ENCODE measurements at places on chromosomes 7 and 10.

- no peak for DNase-seq
These were observed 40.9 kb upstream of the ELAPOR2 start for GRCh38 chr7:87100326-87100725.

GRCh38 chr7:44059219-44060090 is 5.9 kb downstream of the PGAM2 start:
- no peak for DNase-seq

DNA sequence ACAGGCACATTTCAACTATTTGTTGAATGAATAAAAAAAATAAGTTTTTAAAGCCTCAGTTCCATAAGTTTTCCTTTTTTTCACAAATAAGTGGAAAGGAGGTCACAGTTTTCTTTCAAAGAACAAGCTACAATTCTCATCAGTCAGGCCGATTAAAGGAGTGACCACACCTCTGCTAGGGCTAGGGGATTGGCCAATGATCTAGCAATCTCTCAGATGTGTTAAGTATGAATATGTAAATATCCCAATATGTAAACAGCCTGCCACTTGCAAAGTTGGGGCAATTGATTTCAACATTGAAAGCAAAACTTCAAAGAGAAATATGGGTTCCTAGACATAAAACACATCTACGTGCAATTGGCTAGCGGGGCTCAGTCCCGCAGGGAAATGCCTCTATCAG is 614.9 kb downstream of the KCNMA1 start:
- DNase-seq: no peak

DNA sequence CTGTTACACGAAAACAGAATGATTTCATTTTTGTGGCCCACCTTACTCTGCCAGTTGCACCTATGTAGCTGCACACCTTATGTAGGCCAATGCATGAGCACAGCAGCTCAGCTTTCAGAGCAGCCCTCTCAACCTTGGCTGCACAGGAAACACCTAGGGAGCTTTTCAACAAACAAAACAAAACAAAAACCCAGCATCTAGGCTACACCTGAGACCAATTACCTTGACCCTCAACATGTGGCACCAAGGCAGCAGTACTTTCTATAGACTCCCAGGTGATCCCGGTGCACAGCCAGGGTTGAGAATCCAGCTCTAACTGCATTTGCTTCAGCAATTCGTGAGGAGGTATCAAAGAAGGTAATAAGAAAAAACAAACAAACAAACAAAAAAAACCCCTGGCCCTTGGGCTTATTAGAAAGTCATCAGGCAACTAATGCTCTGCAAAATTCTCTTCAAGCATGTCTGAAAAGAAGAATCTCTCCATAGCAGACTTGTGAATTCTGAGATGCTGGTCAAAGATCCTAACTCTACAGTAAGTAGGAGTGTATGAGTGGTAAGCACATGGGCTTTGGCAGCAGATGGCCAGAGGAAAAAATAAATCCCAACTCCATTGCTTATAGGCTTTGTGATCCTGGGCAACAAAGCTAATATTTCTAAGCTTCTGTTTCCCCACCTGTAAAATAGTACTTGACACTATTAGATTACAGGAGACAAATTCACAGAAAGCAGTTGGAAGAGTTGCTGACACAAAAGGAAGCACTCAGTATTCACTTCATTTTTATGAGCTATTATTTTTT is 113.4 kb upstream of the NOBOX start:
- no peak for DNase-seq

DNA sequence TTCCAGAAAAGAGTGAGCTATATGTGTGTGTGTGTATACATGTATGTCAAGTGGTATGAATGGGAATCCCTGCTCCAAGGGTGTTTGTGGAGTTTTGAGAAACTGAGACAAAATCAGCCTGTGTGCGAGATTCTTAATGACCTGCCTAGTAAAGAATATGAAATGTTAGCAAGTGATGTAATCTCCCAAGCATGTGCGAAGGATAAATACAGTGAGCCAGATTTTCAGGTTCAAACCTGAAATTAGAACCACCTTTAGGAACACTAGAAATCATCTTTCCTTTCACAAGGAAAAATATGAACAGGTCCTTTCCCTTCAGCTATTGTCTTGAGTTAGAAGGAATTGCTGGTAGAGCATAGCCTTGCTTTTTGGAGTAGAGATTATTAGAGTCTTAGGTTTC is 457.6 kb downstream of the LRMDA start:
- DNase-seq: no peak

DNA sequence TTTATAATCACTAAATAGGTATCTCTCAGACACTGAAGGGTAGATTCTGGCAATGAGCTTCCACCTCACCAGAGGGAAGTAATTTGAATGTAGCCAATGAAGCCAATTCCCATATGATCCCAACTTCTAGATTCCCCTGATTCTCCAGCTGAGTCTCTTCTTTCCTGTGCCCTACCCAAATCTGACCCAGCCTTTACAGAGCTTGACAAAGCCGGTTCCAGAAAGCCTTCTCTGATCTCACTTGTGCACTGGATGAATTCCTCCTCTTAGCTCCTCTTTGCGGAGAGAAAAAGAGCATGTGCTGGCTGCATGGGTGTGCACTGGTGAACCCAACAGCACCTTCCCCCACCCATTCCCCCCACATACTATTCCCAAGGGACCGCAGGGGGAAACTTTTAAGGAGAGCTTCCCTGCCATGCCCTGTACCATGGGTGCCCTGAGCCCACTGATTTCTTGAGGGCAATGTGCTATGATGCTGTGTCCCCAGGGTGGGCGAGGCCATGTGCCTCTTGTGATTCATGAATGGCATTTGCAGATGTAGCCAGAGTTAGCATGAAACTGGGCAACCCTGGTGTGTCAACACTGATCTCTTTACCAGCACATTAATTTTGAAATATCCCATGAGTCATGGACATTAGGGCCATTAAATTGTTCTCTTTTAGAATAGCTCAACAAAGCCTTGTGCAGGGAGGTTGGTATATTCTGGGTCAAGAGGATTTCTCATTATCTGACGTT is 50.4 kb upstream of the PLEKHA1 start:
- no peak for DNase-seq

DNA sequence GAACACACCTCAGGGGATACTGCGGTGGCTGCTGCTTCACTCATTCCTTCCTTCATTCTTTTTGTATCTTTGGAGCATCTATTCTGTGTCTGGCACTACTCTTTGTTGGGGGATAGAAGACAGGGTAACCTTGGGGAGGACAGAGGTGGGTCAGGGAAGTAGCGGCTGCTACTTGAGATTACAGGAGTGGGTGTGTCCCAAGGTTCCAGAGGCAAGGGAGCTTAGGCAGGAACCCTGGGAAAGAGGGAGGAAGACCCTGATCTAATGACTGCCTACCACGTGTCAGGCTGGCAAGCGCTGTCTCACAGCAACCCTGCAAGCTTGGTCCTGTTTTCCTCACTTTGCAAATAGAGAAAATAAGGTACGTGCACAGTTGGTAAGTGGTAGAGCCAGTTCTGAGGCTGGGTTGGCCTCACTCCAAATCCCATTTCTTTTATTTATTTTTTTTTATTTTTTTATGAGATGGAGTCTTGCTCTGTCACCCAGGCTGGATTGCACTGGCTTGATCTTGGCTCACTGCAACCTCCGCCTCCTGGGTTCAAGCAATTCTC is 985.9 kb upstream of the ZNF722 start:
- DNase-seq: no peak

DNA sequence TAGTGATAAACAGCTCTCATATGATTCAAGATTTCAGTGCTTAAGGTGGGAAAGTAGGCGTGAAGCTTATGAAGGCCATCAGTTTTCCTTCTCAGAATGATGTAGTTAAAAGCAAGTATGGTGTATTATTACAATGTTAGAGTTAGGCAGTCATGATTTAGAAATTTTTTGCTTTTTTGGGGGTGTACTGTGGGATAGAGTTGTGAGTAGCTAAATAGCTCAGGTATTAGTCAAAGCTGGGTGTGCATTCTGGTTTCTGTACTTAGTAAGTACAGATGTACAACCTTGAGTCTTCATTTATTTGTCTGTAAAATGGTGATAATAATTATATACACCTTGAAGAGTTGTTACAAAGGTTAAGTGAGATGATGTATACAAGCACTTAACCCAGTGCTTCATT is 52.2 kb downstream of the R3HCC1L start:
- no peak for DNase-seq

GRCh38 chr10:35378541-35379210 is 42.4 kb downstream of the CCNY start:
- DNase-seq: no peak

GRCh38 chr7:48161407-48162125 is 9.7 kb upstream of the ABCA13 start:
- DNase-seq: no peak

DNA sequence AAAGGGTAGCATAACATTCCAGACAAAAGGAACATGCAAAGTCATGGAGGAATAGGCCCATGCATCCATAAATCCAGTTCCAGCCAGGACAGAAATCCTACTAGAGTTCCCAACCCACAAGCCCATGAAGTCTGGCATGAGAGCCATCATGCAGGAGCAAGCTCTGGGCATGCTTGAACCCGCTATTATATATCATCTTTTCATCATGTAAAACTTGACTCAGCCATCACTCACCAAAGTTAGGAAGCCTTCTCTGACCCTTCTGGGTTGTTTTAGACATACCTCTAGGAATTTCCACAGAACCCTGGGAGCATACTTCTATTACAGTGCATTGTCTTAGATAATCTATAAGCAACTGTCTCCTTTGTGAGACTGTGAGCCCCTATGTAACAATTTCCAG is 293.0 kb upstream of the NPSR1 start:
- no peak for DNase-seq

DNA sequence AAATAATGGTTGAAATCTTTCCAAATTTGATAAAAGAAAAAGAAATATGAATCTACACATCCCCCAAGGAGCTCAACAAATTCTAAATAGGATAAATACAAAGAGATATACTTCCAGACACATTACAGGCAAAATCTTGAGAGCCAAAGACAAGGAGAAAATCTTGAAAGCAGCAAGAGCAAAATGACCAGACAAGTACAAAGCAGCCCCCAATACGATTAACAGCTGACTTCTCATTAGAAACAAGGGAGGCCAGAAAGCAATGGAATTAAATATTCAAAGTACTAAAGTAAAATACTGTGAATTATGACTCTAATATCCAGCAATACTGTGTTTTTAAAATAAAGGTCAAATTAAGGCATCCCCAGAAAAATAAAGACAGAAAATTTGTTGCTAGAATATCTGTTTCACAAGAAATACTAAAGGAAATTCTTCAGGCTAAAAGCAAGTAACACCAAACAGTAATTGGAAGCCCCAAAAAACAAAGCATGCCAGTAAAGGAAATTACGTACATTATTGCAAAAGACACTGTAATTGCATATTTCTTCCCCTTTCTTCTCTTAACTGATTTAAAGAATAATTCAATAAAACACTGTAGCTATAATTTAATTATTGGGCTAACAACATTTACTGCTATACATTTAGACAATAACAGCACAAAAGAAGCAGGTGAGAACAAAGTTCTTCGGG is 36.4 kb downstream of the ZNF438 start:
- DNase-seq: no peak

DNA sequence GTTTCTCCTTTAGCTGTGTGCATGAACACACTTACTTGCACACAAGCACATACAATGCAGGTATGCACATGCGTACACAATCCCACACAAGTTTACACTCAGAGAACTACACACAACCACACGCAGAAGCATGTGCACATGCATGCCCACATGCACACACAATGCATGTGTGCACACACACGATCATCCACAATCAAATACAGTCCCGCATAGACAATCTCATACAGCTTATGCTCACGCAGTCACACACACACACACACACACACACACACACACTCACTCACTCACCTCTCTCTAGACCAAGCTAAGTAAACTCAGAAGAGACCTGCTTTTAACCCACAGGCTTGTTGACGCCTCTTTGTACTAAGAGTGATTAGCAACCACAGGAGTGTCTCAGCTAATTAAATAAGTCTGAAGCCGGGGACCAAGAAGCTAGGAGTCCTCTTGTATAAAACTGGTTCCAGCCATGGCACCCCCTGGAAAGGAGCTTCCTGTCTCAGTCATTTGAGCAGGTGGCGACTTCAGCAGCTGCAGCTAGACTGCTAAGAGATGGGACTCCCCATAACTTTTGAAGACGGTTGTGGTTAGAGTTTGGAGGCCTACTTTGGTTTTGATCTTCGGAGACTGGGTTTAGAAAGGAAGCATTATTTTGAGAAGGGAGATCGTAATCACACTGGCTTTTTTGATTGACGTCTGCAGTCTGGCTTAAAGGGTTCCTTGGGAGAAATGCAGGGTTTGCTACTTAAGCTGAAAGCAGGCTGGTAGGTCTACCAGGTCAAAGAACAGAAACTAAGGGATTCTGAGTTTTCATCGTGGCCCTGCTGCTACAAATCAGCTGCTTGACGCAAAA is 82.3 kb upstream of the ADRB1 start:
- no peak for DNase-seq

- DNase-seq: no peak
These were observed 102.1 kb upstream of the ABCB5 start for GRCh38 chr7:20513341-20513740.

- no peak for DNase-seq
These were observed 116.1 kb downstream of the FAM53B start for GRCh38 chr10:124627866-124628675.
